ENCODE measurements at places on chromosomes 3 and 15.

- DNase-seq = no peak
- H3K4me1 ChIP-seq = peaks cover 4% of the 10 kb centered on the region
- no peaks in the 10 kb centered on the region for H3K27me3 ChIP-seq
- H3K27ac ChIP-seq = no peak overlapping the region
- no peaks in the 10 kb centered on the region for H3K36me3 ChIP-seq
- no peak overlapping the region for H3K4me3 ChIP-seq
Measured at GRCh38 chr3:143307613-143308183, 188.1 kb downstream of the CHST2 start.

DNA sequence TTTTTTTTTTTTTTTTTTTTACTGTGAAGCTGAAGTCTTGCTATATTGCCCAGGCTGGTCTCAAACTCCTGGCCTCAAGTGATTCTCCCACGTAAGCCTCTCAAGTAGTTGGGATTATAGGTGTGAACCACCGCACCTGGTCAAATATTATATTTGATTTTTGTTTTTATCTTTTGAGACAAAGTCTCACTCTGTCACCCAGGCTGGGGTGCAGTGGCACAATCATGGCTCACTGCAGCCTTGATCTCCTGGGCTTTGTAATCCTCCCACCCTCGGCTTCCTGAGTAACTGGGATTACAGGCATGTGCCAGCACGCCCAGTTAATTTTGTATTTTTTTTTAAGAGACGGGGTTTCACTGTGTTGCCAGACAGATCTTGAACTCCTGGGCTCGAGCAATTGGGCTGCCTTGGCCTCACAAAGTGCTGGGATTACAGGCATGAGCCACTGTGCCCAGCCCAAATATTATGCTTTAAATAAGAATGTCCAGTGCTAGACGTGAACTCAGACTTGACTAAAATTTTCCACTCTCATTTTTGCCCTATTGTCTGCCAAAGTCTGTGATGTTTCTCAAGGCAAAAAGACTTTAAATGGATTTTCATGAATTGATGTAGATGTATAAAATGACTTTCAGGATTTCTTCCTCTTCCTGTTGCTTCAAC is 33.4 kb upstream of the CRBN start:
- H3K36me3 ChIP-seq = no peaks in the 10 kb centered on the region
- no peaks in the 10 kb centered on the region for H3K27me3 ChIP-seq
- H3K4me1 ChIP-seq = no peaks in the 10 kb centered on the region
- no peak overlapping the region for H3K27ac ChIP-seq

DNA sequence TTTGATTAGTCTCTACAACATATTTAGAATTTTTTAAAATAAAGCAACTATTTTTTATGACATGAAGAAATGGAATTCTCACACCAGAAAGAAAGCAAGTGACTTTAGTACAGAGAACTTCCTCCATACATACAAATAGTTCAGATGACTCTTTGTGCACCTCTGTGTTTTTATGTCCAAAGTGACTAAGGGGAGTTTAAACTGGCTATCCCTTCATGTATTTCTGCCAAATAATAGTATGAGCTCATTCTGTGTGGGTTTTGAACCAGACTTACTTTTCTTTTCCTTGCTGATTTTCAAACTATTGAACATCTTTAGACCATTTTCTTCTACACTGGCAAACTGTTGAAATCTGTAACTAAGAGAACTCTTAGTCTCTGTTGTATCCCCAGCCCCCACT is 196.3 kb downstream of the EPHA3 start:
- no peaks in the 10 kb centered on the region for H3K27me3 ChIP-seq
- DNase-seq = no peak
- no peaks in the 10 kb centered on the region for H3K36me3 ChIP-seq
- no peaks in the 10 kb centered on the region for H3K4me1 ChIP-seq

GRCh38 chr3:40339871-40340270 is 30.4 kb downstream of the EIF1B start:
- H3K4me1 ChIP-seq = no peaks in the 10 kb centered on the region
- H3K36me3 ChIP-seq = no peaks in the 10 kb centered on the region
- H3K27me3 ChIP-seq = no peaks in the 10 kb centered on the region
- no peak overlapping the region for H3K4me3 ChIP-seq

- no peak for DNase-seq
- H3K36me3 ChIP-seq = no peaks in the 10 kb centered on the region
- H3K27me3 ChIP-seq = no peaks in the 10 kb centered on the region
- H3K4me1 ChIP-seq = 0 out of 2 replicates have a peak, but pooled peaks cover 5% of the 10 kb centered on the region
- no peak overlapping the region for H3K4me3 ChIP-seq
Measured at GRCh38 chr3:143975554-143976152, 4.0 kb downstream of the DIPK2A start.

- H3K4me3 ChIP-seq = no peak overlapping the region
- no peak for DNase-seq
- no peaks in the 10 kb centered on the region for H3K36me3 ChIP-seq
- H3K4me1 ChIP-seq = peaks cover 16% of the 10 kb centered on the region
Measured at GRCh38 chr3:11131371-11131770, 22.9 kb upstream of the HRH1 start.

GRCh38 chr3:161927131-161927530 is 430.5 kb downstream of the OTOL1 start:
- no peak overlapping the region for H3K27ac ChIP-seq
- no peaks in the 10 kb centered on the region for H3K36me3 ChIP-seq
- H3K4me1 ChIP-seq = no peaks in the 10 kb centered on the region

- H3K27me3 ChIP-seq = no peaks in the 10 kb centered on the region
- no peak overlapping the region for H3K4me3 ChIP-seq
- H3K4me1 ChIP-seq = peaks cover 5% of the 10 kb centered on the region
- no peak overlapping the region for H3K27ac ChIP-seq
- no peaks in the 10 kb centered on the region for H3K36me3 ChIP-seq
- no peak for DNase-seq
Measured at GRCh38 chr3:177435301-177435700, 238.0 kb upstream of the TBL1XR1 start.

- no peak for DNase-seq
- peak overlapping the region; percentile 48 for H3K4me3 ChIP-seq
- H3K27ac ChIP-seq = peak overlapping the region; percentile 38
- H3K36me3 ChIP-seq = no peaks in the 10 kb centered on the region
- H3K27me3 ChIP-seq = no peaks in the 10 kb centered on the region
- peaks cover 27% of the 10 kb centered on the region for H3K4me1 ChIP-seq
Measured at GRCh38 chr15:89400782-89401545, 66.3 kb upstream of the POLG start.

DNA sequence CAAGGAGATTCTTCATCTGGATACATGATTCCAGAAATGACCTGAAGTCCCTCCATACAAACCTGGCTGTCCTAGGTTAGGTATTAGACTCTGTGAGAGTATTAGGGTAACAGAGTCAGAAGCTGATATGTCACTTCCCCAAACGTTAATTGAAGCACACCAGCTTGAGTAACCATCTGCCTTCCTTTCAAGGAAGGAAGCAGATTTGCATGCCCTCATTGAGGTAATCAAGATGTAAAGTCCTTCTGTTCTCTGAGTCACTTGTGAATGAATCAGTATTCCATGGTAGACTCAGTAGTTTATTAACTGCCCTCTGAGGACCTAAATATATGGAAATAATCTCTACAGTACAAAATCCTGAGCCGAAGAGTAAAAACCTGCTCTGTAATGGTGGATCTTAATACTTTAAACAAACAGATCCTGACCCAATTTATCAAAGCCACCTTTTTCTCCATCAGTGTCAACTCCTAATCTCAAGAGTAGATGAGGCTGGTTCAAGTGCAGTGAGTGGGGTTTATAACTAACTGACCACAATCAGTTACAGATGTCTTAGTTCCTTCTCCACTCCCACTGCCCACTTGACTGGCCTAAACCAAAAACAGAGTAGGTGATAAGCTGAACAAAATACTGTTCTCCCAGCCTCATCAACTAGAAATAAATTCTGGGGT is 246.2 kb upstream of the CHRM5 start:
- no peak overlapping the region for H3K4me3 ChIP-seq
- H3K4me1 ChIP-seq = peaks cover 17% of the 10 kb centered on the region
- no peak overlapping the region for H3K27ac ChIP-seq
- no peaks in the 10 kb centered on the region for H3K27me3 ChIP-seq

- H3K27me3 ChIP-seq = no peaks in the 10 kb centered on the region
- peak; percentile 40 for DNase-seq
- peak overlapping the region; percentile 66 for H3K27ac ChIP-seq
- peaks cover 68% of the 10 kb centered on the region for H3K4me1 ChIP-seq
- H3K4me3 ChIP-seq = no peak overlapping the region
- no peaks in the 10 kb centered on the region for H3K36me3 ChIP-seq
Measured at GRCh38 chr3:114411811-114412803, 118.3 kb downstream of the TIGIT start.

DNA sequence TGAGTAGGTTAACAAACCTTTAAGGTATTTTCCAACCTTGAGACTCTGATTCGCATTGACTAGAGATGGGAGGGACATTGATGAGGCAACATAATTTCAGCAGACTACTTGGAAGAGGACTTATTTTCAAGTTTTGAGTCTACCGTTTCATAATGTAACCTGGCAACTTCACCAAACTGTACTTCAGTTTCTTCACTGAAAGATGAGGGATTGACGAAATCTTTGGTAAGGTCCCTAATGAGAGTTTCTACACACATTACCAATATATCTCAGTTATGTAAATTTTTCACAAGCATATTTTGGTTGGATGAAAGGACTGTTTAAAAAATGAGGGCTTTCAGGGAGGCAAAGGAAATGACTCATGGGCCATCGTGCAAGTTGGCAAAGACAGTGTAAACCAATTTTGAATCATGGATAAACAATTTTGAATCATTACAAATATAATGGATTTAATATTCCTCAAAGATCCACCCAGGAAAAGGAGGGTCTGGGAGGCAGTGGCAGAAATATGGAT is 28.7 kb upstream of the SEMA6D start:
- DNase-seq = no peak
- no peak overlapping the region for H3K4me3 ChIP-seq
- no peaks in the 10 kb centered on the region for H3K27me3 ChIP-seq
- H3K27ac ChIP-seq = peak overlapping the region; percentile 66
- no peaks in the 10 kb centered on the region for H3K36me3 ChIP-seq
